ENCODE measurements at places on chromosomes 3 and 15.

GRCh38 chr3:50930371-50931208 lies 255.9 kb downstream of the DOCK3 start:
- DNase-seq: no peak

GRCh38 chr15:60116456-60117089 lies 112.5 kb downstream of the FOXB1 start:
- DNase-seq: no peak

GRCh38 chr3:186124592-186124991 lies 15.7 kb upstream of the ETV5 start:
- no peak for DNase-seq

GRCh38 chr3:33525232-33525631 lies 85.0 kb upstream of the UBP1 start:
- no peak for DNase-seq

- DNase-seq: no peak
These were observed 167.3 kb upstream of the NANOGP8 start for GRCh38 chr15:35252351-35252865.

DNA sequence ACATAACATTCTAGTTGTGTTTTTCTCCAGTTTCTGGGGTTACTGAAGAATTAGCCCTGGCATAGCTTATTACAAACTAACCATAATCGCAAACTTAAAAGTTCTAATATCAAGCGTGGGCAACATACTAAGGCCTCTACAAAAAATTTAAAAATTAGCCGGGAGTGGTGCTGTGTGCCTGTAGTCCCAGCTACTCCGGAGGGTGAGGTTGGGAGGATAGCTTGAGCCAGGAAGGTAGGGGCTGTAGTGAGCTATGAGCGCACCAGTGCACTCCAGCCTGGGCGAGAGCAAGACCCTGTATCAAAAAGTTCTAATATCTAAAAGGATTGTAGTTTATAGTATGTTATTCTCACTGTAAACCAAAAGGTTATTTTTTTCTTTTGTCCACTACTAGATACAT lies 1.1 kb downstream of the OIP5 start:
- DNase-seq: no peak

- no peak for DNase-seq
These were observed 66.2 kb downstream of the KLF13 start for GRCh38 chr15:31392761-31393401.

DNA sequence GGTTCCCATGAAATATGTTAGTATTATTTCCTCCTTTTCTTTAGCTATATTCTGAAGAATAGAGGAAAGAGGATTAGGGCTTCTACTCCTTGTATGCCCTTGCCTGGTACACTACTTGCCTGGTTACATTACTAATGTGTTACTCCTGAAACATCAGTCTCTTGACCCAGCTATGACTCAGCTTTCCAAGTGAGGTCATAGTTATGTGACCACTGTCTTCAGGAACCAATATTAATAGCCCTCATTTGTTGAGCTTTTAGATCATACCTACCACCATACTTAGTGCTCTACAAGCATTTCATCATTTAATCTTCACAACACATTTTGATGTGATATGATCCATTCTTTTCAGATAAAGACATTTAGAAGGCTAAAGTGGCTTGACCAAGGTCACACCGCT lies 60.3 kb downstream of the CMSS1 start:
- DNase-seq: no peak

DNA sequence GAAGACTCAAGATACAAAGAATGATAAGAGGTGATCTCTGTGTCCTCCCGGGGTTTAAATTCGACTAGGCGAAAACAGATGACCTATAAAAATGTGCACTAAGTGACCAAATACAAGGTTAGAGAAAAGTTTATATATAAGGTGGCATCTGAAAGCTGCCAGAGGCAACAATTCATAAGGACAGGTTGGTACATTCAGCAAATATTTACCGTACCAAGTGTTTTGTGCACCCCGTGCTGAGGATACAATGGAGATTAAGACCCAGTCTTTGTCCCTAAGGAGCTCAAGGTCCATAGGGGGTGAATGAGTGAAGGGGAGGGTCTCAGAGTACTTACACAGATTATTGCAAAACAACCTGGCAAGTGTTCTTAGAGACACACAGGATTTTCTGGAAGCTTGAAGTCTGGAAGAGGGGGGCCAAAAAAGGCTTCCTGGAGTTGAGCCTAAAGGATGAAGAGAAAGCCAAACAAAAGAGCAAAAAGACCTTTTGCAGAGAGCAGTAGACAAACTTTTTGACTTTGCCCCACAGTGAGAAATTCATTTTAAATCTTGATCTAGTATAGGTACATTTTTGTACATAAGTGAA lies 71.4 kb upstream of the LRIG1 start:
- DNase-seq: no peak

DNA sequence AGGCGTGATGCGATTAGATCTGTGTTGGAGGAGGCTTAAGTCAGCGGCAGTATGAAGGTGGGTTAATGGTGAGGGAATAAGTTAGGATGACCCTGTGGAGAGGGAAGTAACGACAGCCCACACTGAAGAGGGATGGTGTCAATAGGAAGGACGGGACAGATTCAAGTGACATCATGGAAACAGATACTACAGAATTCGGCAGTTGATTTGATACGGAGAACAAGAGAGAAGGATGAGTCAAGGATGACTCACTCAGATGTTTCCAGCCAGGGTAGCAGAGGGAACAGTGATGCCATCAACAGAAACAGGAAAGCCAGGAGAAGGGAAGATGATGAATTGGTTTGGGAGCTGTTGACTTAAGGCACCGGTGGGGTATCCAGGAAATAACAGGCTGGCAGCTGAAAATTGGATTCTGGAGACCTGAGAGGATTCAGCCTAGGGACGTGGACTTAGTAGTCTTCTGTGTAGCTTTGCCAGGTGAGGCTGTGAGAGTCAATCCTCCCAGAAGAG lies 38.0 kb downstream of the SHC4 start:
- no peak for DNase-seq

DNA sequence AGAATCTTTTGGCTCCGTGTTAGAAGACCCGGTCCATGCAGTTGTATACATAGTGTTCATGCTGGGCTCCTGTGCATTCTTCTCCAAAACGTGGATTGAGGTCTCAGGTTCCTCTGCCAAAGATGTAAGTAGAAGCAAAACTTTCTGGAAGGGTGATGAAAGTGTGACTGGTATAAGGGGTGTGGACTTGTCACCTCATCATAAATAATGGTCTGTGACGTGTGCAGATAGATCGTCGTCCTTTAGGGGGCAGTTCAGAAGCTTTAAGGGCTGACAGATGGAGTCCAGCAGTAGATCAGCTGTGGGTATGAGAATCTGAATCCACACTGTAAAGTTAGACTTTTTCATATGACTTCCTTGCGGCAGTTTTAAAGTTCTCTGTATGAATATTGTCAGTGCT lies 15.3 kb downstream of the SEC61A1 start:
- DNase-seq: no peak

- DNase-seq: no peak
These were observed 56.1 kb downstream of the SLC12A8 start for GRCh38 chr3:125156456-125156855.

DNA sequence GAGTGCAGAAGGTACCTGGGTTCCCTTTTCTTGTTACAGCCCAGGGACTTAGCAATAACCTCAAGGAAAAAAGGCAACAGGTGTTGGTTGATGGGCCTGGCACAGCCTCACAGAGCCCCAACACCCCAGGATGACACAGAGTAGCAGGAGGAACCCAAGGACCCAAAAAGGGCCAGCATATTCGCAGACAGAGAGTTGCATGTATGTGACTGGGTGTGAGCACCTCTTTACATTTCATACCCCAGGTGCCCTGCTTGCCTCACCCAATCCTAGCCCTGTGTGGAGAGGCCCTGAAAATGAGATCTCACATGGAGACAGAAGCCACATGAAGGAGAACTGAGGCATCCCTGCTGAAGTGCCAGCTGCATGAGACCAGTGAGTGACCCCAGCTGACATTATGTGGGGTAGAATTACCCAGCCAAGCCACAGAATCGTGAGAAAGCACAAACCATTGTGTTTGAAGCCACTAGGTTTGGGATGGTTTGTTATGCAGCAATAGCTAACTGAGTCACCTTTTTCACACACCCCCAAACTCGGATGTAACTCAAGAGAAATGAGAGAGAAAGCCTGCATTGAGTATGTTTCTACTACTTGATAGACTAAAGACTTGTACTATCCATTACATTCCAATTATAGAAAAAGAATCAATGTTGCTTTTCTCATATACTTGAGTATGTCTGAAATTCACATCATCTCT lies 26.2 kb upstream of the HHATL start:
- no peak for DNase-seq

DNA sequence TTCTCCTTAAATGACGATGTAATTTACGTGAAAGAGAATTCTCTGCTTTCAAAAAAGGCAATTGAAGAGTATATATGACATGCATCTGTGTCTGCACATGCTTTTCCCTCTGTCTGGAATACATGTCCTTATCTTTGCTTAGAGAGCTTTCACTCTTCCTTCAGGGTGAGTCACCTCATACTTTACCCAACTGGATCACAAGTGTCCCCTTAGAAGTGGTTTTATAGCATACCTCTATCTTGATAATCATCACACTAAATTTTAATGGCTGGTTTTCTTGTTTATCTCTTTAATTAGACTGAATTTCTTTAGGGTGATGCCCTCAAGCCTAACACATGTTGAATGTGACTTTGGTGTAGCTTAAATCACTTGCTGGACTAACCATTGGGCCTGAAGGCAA lies 178.9 kb downstream of the SV2B start:
- DNase-seq: no peak

- DNase-seq: no peak
These were observed 397.6 kb downstream of the FOXP1 start for GRCh38 chr3:71185733-71186455.

DNA sequence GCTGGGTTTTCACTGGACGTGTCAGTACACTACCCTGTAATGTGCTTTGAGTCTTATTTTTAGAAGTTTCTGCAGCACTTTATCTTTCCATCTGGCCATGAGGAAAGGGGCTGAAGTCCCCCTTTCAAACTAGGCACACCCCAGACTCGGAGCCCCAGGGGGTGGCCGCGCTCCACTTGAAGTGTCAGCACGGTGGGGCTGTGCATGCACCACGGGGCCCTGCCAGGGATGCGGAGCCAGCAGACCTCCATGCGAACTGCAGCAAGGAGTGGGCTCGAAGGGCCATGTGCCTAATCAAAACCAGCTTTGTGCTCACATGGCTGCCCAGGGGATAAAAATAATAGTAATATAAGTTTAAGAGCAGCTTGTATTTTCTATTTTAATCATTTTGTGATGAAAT lies 100.9 kb upstream of the HACD2 start:
- DNase-seq: no peak

- no peak for DNase-seq
These were observed 279.3 kb upstream of the CTNNB1 start for GRCh38 chr3:40920041-40920440.

DNA sequence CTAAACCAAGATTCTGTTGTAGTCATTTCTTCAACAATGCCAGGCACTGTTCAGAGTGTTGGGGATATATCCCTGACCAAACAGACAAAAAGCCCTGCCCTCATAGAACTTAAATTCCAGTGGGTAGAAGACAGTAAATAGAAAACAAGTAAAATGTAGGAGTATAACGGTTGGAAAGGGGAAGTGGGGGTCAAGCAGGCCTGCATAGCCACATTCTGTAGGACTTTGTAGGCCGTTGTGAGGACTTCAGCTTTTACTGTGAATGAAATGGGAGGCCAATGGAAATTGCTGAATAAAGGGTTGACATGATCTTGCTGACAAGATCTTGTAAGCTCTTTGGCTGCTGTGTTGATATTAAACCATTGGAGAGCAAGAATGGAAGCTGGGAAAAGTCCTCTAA lies 1.8 kb downstream of the MRPS11 start:
- DNase-seq: no peak

- no peak for DNase-seq
These were observed 143.5 kb downstream of the LRRK1 start for GRCh38 chr15:101062471-101063171.

DNA sequence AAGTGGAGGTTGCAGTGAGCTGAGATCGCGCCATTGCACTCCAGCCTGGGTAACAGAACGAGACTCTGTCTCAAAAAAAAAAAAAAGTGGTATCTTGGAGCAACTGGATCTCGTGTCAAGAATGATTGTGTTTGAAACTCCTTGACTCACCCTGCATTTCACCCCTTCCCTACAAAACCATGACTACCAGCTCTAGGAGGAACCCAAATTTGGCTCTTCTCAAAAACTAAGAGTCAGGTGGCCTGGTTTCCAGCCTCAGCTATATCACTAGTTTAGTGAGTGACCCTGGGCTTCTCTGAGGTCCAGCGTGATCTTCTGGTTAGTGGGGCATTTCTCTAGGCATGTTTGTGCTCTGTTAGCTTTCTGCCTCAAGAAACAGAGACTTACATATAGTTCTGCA lies 222.1 kb downstream of the FAM43A start:
- DNase-seq: no peak

DNA sequence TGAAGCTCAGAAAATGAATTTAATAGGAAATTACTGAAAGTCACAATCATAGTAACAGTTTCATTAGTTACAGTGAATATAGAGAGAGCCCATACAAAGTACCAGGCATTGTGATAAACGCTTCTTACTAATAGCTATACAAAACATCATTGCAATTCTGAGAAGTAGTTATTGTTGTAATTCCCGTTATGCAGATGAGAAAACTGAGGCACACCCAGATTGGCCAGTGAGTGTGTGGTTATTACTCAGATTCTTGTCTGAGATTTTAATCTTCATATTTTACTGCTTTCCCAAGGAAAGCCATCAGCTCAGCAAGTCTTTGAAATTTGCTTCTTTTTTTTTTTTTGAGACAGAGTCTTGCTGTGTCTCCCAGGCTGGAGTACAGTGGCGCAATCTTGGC lies 14.3 kb downstream of the FLNB start:
- DNase-seq: no peak

GRCh38 chr3:19190602-19191001 lies 42.3 kb downstream of the KCNH8 start:
- no peak for DNase-seq

DNA sequence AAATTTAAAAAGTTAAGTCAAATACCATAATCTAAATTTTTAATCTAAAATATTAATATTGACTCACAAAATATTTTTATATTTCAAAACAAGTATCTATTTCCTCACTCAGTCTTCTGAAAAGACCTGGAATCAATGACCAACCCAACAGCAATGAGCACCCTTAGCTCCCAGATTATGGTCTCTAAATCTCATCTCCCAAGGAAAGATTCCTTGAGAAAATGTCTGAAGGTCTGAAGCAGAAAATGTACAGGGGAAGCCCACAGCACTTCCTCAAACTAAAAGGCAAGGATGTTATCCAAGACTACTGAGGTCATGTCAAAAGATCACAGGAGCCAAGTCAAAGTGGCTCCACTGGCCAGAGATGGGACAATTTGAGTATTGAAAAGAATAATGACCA lies 51.0 kb upstream of the SLCO2A1 start:
- no peak for DNase-seq

DNA sequence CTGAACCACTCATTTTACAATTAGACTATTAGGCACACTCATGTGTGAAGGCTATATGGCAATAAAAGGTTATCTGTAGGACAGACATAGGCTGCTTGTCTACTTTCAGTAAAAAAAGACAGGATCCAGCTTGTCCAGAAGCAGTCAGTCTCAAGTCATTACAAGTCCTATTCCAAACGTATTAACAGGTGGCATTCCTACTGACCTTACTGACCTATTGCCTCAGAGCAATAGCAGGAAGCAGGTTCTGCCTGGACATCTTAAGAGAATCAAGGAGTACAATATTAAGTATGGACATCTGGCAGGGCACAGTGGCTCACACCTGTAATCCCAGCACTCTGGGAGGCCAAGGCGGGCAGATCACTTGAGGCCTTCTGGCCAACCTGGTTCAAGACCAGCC lies 7.0 kb downstream of the CMTM6 start:
- DNase-seq: no peak
